Stimulated activated CD4-positive, alpha-beta T cell treated with anti-CD3 and anti-CD28 coated beads, Interleukin-15, amount 100 ng/mL, for 1 hour (primary cell): ENCODE measurements at places on chromosomes 5 and 9.

- DNase-seq, result no peak
Observed at GRCh38 chr5:115857626-115858349, 16.1 kb downstream of the AP3S1 start.

DNA sequence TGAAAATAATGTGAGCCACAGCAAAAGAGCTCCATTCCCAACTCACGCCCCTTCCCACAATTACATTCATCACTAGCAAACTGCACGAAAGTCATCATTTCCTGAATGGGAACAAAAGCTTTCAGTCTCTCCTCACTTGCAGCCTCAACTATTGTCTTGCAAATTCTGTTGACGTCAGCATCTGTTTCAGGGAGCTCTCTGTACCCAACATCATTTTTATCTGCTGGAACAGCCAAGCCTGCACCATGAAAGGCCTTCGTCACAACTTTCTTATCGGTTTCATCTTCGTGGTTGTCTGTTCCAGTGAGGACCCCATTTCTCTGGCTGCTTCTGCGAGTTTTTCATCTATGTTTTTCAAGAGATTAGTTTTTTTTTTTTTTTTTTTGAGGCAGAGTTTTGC lies 14.3 kb upstream of the RNF130 start:
- no peak for DNase-seq

DNA sequence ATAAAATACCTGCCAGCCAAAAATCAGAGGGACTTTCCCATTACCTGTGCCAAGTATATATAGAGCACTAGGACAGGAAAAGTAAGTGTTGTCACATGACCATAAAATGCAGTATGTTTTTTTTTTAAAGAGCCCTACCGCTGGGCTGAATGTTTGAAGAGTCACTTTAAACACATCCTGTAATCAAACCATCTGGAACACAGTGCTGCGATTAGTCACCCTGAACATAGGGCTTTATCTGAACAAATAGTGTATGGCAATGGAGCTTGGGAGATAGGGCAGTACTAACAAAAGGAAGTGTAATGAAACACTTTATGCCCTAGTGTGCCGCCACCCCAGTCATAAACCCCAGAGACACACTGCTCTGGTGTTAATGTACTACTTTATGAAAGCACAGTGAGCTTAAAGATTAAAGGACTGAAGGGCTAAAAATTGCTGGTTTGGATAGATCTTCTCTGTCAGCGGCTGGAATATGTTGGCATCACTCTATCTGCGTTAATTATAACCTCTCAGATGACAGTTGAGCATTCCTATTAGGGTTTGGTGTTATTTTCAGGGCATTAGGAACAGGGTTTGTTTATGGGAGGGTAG lies 90.4 kb downstream of the ZNF608 start:
- no peak for DNase-seq

DNA sequence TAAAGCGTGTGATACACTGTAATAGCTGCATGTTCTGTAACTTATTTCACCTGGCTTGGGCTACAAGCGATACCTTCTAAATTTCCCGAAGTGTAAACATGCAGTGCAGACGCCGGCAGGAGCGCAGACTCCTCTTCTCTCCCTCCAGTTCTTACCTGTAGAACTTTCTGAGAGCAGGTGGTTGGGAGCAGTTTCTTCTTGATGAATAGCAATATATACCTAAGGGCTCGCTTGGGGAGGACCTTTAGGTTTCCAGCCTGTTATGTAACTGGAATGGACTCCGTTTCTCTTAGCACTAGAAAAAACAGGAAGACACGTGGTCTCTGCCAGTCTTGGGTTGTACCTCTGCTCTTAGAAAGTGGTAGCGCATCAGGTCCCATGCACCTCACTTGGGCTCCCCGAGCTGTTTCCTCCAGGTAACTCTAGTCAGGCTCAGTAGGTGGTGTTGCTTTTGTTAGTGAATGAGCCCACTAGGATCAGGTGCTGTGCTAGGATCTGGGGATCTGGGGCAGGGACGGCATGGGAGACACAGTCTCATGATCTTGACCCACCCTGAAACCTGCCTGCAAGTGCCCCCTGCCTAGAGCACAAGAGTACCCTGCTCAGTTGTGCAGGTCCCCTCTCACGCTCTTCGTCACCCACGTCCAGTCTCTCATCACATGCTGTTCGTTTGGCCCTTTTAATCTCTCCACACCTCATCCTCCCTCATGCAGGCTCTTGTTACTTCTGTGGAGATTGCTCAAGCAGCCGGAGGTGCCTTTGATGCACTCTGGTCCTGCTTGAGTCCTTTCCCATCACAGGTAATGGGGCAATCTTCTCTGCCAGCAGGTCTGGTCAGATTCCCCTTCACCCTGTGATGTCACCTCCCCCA lies 2.8 kb downstream of the TENT4A start:
- no peak for DNase-seq

DNA sequence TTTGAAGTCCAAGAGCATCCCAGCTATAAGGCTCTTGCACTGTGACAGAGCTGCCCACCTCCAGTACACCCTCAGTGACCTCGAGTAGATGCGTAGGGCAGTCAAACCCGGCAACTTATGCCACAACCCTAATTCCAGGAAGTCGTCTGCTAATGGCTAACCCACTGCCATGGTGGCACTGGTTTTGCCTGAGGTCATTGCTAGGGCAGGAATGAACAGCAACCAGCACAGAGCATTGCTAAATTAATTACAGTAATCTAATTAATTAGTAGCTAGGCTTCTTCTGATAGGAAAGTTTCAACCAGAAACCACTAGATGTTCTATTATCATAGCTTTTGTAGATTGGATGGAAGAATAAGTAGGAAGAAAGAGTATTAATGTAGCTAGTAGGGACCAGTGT lies 122.8 kb downstream of the DPYSL3 start:
- no peak for DNase-seq

- no peak for DNase-seq
Observed at GRCh38 chr5:175867587-175868347, 3.6 kb upstream of the CPLX2 start.

DNA sequence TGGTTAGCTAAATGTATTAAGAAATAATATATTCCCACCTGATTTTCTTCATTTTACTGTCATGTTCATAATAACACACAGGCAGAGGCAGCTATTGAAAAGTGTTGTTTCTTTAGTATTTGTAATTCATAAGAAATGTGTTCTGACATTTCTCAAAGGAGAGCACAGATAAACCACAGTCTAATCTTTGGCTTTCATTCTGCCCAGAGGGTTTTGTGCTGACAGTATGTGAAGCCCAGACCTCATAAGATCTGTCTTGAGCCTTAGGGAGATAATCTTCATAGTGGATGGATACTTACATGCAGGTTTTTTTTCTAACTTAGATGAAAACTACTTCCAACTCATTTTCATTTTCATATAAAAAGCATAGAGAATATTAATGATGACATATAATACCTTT lies 206.1 kb downstream of the CHSY3 start:
- DNase-seq, result no peak

DNA sequence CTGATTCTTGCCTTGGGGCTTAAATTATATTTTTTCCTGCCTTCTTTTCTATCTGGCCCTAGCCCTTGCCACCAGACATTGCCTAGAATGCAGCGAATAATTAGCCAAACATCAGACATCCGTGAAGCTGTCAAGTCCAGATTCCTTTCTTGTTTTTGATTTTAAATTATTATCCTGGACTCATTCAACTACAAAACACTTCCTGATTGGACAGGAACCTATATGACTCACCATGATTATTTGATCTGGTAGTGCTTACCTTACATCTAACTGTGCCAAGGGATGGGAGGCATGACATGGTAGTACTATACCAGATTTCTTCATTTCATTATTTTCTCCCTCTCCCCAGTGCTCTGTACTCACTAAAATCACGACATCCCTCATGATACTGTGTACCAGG lies 829.6 kb downstream of the TLR4 start:
- DNase-seq, result no peak

- no peak for DNase-seq
Observed at GRCh38 chr5:176944268-176944667, 45.1 kb upstream of the HK3 start.

GRCh38 chr9:75130172-75130571 lies 41.9 kb downstream of the OSTF1 start:
- DNase-seq, result no peak

DNA sequence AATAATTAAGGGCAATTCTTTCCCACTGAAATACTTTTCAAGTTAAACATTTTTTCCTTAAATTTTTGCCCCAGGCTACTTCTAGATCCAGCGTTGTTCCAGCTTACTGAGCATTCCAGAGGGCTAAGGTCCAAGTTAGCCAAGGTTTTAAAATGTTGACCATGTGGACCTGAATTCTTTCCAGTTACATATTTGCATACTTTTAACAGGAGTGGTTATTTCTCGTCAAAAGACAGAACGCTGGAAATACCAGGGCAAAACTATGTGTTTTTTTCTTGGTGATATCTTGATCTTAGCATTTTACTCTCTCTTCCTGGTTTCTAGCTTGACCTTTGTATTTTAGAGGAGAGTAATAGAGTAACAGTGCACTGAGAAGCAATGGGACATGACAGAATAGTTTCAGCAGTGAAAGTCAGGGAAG lies 32.8 kb downstream of the TMC1 start:
- DNase-seq, result no peak

DNA sequence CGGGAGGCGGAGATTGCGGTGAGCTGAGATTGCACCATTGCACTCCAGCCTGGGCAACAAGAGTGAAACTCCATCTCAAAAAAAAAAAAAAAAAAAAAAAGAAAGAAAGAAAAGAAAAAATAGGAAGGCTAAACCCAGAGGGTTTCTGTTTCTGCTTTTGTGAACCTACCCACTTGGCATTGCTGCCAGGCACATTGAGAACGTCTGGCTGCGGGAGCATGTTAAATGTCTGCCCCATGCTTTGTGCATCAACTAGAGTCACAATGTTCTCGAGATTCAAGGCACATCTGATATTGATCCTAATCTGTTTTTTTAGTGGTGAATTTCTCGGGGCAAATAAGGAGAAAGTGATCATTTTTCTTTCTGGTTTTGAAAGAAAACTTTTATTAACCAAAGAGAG lies 2.8 kb downstream of the SLC25A25 start:
- no peak for DNase-seq

DNA sequence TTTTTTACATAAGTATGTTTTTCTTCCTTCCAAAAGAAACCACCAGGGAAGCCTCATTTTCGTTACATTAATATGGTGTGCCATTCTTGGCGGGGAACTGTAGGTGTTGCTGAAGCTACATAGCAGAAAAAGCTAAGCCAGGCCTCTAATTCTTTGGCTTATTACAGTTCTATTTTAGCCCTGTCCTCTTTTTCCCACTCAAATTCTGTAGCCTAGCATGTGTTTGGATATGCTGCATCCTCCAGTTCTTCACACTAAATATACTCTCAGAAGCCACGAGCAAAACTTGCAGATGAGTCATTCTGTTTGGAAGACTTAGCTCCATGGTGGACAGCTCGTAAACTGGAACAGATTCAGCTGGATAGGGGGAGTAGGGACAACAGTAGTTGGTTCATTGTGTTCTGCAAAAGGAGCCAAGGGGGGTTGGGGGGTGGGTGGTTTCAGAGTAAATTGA lies 369.4 kb downstream of the TMEM161B start:
- no peak for DNase-seq

GRCh38 chr9:79377339-79377855 lies 194.4 kb upstream of the TLE4 start:
- no peak for DNase-seq

DNA sequence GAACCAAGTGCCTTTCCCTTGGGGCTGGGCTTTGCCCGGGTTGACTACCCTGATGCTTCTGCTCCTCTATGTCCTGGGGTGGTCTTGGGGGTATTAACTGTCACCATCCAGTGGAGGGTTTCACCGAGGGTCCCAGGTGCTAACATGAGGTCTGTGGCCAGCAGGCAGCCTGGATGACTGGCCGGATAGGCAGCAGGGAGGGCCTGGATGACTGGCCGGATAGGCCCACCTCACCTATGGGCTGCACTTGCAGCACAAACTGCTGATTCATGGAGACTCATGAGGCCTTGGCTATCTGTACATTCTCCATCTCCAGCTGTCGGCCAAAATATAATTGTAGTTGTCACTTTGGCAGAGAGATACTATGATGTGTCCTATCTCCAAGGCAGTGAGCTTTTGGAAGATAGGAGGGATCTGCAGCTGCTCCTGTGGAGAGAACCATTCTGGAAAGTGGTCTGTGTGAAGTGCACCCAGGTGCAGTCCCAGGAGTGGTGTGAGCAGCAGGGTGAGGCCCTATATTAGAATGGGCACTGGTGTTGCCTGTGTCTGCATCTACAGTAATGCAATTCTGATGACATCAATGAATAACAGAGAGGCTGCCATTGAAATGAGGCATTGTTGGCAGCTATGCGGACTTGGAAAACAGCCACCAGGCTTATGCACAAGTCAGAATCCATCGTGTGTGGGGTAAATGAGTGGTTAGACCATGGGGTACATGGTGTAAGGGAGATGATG lies 26.3 kb upstream of the CDKN2AIPNL start:
- DNase-seq, result no peak

- DNase-seq, result no peak
Observed at GRCh38 chr9:35342221-35342958, 147.5 kb upstream of the RUSC2 start.

DNA sequence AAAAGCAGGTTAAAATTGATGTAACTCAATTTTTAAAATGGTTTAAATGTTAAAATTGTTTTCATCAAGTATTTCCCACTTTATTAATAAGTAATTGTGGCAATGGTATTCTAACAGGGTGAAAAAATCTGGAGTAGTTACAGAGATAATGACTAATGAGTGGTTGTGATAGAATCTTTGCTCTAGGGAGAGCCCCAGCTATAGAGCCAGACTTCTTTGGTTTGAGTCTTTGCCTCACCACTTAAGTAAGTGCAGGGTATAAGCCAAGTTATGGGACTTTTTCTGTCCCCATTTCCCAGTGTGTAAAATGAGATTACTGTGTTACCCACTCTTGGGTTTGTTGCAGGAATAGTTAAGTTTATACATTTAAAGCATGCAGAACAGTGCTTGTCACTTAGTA lies 158.1 kb downstream of the FER start:
- DNase-seq, result no peak

GRCh38 chr9:1443450-1443849 lies 393.3 kb downstream of the DMRT2 start:
- no peak for DNase-seq

GRCh38 chr5:74647096-74647495 lies 6.6 kb upstream of the ENC1 start:
- DNase-seq, result no peak

- no peak for DNase-seq
Observed at GRCh38 chr9:114034196-114034595, 43.9 kb downstream of the AMBP start.

DNA sequence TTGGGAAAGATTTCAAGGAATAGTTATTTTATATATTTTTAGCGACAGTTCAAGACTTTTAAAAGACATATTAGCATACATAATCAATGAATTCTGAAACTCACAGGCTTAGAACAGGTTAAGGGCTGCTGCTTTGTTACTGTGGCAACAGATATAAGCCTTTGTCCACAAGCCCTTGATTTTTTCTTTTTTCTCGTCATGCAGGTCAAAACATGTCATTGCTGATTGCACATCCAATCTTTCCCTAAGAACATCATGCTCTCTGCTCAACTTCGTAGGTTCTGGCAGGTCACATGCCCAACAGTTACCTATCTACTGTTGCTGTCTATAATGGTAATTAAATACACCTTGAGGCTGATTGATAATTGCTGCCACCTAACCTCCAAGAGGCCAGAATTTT lies 172.5 kb upstream of the PTPRD start:
- no peak for DNase-seq
